K562 (cell line): ENCODE measurements at places on chromosomes 16 and 17.

- DNase-seq = peak; percentile 99
Measured at GRCh38 chr17:39401412-39402243, at the start of gene FBXL20. Gene FBXL20, minus strand, starts transcription at chr17:39401626. Its CDS starts 224 bp downstream, at chr17:39401402.

DNA sequence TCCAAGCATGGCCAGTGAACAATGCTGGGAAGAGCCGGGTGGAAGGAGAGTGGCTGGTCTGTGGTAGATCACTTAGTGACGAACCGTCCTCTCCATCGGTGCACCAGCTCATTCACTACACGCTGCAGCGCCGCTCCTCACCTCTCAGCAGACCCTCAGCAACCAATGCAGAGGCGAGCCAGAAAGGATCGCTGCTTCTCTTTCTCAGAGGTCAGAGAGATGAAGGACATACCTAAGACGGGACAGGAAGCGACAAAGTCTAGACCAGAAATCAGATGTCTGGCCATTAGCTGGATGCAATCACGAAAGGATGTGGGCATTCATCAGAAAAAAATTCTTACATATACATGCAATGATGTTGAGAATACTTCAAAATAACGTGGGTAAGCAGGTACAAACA lies 26.9 kb downstream of the NSMCE1 start:
- DNase-seq = no peak

- DNase-seq = no peak
Measured at GRCh38 chr16:86363057-86363490, 147.3 kb upstream of the FOXF1 start.

DNA sequence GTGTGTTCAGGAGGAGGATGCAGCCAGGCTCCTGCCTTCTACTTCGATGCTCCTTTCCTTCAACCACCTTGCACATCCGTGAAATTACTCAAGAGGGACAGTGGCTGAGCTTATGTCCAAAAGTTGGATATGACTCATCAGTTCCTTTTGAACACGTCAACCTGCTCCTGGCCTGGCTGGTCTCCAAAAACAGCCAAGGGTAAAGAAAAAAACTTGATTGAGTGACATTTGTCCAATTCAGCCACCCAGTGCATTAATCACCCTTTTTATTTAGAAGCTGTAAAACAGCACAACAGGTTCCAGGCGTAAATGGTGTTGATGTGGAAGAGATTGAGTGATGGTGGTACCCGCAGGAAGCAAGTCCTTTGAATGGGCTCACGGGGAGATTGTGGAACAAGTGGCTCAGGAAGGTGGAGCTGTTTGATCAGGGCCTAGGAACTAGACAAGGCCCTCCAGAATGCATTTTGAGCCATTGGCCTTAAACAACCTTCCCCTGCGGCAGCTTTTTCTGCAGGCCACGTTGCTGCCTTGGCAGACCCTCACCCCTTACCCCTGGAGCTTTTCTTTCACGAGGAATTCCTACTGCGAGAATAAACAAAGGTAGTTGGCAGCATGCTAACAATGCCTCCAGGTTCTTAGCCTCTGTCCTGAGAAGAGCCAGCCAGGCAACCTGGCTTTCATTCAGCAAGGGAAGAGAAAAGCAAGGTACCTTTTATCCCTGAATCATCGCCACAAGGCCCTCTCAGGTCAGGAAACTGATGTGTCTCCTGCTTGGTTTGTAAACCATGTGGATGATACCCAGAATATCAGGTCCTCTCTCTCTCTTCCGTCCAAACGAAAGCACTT lies 173.3 kb upstream of the CACNG5 start:
- DNase-seq = peak; percentile 32

DNA sequence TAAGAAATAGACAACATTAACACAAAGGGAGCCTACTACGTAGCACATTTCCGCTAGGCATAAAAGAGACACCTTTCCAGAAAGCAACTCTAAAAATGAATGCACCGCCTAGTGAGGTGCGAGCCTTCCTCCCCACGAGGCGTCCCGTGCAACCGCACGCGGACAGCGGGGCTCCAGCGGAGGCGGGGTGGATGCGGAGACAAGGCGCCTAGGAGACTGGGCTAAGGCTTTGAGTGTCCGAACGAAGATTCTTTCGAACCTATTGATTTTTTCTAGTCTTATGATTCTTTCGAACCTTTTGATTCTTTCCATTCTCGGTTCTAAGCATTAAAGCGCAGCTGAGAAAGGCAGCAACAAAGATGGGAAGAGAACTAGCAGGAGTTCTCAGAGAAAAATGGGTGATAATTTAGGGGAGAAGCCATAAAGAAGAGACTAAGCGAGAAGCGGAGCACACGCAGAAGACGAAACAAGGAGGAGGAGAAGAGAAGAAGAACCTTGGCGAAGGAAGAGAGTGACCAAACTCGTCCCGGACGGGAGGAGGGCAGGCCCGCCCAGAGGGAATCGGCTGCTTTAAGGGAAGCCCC lies 394 bp upstream of the CPD start:
- DNase-seq = peak; percentile 45

- DNase-seq = no peak
Measured at GRCh38 chr17:34368196-34368945, 5.3 kb upstream of the CCL1 start.
